ENCODE measurements at places on chromosomes 12 and 14.

DNA sequence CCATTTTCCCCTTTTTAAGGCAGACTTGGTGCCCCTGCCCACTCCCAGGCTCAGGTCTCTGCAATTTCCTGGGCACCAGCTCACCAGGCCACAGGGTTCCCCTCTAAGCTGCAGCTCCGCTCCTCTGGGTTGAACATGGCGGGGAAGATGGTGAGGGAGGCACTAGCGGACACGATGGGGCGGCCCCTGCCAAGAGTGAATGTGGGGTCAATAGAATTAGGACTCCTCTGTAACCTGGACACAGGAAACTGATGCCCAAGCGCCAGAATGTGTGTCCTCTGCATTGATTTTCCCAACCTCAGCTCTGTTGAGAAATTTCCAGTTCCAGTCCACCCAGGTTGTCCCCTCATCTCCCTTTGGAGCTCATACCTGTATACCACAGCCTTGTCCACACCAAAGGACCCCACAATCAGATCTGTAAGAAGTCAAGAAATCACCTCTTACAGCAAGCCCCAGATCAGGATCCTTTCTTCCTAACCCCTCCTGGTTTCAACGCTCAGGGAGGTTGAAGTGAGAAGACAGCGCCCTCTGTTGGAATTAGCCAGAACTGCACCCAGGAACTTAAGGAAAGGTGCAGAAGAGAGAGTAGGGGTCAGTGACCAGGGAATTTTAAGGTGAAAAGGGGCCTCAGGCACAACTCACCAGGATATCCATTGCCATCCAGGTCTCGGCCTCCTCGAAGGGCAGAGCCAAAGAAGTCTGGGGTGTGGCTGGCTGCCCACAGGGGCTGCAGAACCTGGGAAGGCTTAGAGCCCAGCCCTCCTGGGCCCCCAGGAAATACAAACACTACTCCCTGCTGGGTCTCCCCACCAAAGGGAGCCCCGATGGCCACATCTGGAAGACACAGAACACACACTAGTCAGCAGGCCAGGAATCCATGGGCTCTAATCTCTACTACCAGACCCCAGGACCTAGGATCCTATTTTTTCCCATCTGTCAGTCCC lies 14.7 kb downstream of the ITGA5 start:
- DNase-seq: no peak
- H3K36me3 ChIP-seq: peaks cover 100% of the 10 kb centered on the region
- H3K27ac ChIP-seq: peak overlapping the region; percentile 51

DNA sequence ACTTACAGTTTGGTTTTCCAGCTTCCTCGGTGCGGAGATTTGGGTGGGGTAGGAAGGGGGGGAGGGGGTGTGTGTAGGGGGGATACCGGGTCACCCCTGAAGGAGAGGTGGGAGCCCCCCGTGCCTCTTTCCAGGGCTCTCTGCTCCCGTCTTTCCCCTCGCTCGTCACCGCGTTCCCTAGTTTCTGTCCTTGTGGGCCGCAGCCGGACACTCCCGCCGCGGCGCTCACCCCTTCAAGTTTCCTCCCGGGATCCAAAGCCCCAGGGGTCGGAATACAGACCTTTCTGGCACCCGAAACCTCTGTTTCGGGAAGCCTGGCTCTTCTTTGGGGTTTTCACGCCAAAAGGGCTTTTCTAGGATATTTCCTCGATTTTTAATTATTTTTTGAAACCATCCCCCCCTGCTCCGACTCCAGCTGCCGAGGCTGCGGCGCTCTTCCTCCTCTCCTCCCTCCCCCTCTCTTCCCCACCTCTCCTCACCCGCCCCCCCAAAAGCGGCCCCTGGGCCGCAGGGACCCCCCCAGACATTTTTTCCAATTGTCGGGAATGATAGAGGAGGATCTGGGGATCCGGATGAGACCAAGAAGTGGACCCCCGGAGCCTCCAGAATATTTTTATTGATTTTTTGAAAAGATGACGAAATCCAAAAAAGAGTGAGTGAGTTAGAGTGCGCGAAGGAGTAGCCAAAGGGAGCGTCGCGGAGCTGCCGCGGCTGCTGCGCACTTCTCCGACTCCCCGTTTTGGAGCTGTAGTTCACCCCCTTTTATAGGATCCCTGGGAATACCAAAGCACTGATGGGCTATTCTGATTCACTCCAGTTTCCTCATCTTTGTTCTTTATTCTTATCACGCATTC lies 1.7 kb downstream of the CCND2 start:
- H3K36me3 ChIP-seq: peaks cover 29% of the 10 kb centered on the region
- peak overlapping the region; percentile 86 for H3K4me3 ChIP-seq
- no peak for DNase-seq
- H3K4me1 ChIP-seq: peaks cover 93% of the 10 kb centered on the region
- peaks cover 53% of the 10 kb centered on the region for H3K27me3 ChIP-seq

DNA sequence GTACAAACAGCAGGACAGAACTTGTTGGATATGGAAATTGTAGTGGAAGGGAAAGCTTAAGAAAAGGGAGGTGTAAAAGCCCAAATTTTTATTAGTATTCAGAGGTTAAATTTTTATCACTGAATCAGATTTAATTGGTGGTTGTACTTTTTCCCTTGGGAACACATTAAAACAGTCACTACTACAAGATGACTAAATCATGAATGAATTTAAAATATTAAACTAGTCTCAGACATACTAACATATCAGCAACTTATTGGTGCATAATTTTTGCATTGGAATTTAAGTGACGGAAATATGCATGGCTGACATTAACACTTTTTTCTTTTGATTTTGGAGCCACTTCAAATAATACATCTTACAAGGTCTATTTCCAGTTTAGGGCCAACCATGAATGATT lies 27.6 kb downstream of the SAMD4A start:
- H3K27ac ChIP-seq: no peak overlapping the region
- no peaks in the 10 kb centered on the region for H3K27me3 ChIP-seq

- H3K36me3 ChIP-seq: no peaks in the 10 kb centered on the region
- no peaks in the 10 kb centered on the region for H3K27me3 ChIP-seq
- H3K4me1 ChIP-seq: no peaks in the 10 kb centered on the region
- H3K27ac ChIP-seq: no peak overlapping the region
- DNase-seq: no peak
- no peak overlapping the region for H3K4me3 ChIP-seq
Observed at GRCh38 chr12:77600468-77600843, 230.2 kb upstream of the NAV3 start.

GRCh38 chr14:61174987-61175386 lies 106.2 kb downstream of the TMEM30B start:
- DNase-seq: no peak
- no peak overlapping the region for H3K4me3 ChIP-seq
- H3K27ac ChIP-seq: no peak overlapping the region
- no peaks in the 10 kb centered on the region for H3K4me1 ChIP-seq
- H3K27me3 ChIP-seq: peaks cover 40% of the 10 kb centered on the region

- H3K4me1 ChIP-seq: peaks cover 13% of the 10 kb centered on the region
- no peaks in the 10 kb centered on the region for H3K36me3 ChIP-seq
- no peak for DNase-seq
Observed at GRCh38 chr12:27922531-27923139, 49.9 kb downstream of the PTHLH start.

- H3K36me3 ChIP-seq: no peaks in the 10 kb centered on the region
- no peak for DNase-seq
- no peak overlapping the region for H3K27ac ChIP-seq
- H3K4me1 ChIP-seq: no peaks in the 10 kb centered on the region
Observed at GRCh38 chr12:75341873-75342272, 7.4 kb downstream of the GLIPR1L1 start.

Data from left ventricle myocardium inferior (tissue), 1 donor.